Hippocampal formation (tissue), 2 donors: ENCODE measurements at places on chromosomes 1 and 21.

DNA sequence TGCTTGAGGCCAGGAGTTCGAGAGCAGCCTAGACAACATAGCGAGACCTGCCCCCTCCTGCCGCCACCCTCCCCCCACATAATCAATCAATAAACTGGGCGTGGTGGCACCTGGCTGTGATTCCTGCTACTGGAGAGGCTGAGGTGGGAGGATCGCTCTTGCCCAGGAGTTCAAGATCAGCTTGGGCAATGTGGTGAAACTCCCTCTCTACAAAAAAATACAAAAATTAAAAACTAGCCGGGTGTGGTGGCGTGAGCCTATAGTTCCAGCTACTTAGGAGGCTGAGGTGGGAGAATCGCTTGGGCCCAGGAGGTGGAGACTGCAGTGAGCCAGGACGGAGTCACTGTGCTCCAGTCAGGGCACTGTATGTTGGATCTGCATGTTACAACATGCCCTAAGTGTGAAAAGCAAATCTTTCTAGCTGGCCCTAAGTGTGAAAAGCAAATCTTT lies 7.0 kb upstream of the MDM4 start:
- no peak for DNase-seq

DNA sequence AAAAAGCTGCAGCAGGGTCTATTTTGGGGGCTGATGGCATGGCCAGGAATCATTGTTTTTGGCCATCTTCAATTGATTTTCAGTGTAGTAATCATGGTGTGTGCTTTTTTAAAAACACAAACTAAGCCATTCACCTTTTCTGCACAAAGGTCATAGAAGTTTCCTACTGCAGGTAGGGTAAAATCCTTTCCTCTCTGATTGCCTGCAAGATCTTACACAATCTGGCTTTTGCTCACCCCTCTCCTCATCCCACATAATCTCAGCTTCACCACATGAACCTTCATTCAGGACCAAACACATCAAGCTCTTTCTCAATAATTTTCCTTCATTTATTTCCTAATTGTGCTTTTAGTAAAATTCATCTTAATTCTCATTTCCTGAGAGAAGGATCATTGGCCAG lies 38.3 kb upstream of the GBP5 start:
- no peak for DNase-seq

- no peak for DNase-seq
Measured at GRCh38 chr1:172931761-172932160, 119.0 kb downstream of the TNFSF18 start.

- DNase-seq: no peak
Measured at GRCh38 chr1:95018602-95019369, 54.0 kb downstream of the ALG14 start.

DNA sequence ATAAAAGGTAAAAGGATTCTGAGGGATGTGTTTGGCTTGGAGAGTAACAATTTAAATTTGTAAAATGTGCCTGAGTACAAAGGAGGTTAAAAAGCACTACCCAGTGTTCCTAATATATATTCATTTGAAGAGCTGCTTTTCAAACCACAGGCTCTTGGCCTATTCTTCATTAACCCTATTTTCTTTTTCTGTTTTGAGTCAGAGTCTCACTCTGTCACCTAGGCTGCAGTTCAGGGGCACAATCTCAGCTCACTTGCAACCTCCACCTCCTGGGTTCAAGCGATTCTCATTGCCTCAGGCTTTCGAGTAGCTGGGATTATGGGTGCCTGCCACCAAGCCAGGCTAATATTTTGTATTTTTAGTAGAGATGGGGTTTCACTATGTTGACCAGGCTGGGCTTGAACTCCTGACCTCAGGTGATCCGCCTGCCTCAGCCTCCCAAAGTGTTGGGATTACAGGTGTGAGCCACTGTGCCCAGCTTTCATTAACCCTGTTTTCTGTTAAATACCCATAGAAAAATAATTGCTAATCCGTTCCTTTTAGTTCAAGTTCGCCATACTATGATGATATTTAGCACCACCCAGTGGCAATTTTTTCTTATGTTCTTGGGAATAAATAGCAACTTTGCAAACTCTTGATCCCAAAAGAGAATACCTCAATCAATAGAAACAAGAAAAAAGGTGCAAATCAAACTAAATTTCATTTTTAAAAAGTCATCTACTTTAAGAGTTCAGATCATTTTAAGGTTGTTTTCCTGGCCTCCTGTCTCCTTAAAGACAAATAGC lies 30.5 kb downstream of the ZBTB8OS start:
- peak; percentile 35 for DNase-seq
